ENCODE measurements at places on chromosomes 16 and 17. TPM values are rescaled to one million over a fixed set of nuclear protein-coding genes. Genes with fewer than 3 reads are reported as not detected.

GRCh38 chr17:28174352-28175046, 132.0 kb downstream of the NLK start:
- peaks cover 29% of the 10 kb centered on the region for H3K4me1 ChIP-seq
- peak overlapping the region; percentile 72 for H3K27ac ChIP-seq
- no peak overlapping the region for H3K4me3 ChIP-seq
- peak; percentile 22 for DNase-seq
- H3K27me3 ChIP-seq = no peaks in the 10 kb centered on the region
- peaks cover 15% of the 10 kb centered on the region for H3K36me3 ChIP-seq

DNA sequence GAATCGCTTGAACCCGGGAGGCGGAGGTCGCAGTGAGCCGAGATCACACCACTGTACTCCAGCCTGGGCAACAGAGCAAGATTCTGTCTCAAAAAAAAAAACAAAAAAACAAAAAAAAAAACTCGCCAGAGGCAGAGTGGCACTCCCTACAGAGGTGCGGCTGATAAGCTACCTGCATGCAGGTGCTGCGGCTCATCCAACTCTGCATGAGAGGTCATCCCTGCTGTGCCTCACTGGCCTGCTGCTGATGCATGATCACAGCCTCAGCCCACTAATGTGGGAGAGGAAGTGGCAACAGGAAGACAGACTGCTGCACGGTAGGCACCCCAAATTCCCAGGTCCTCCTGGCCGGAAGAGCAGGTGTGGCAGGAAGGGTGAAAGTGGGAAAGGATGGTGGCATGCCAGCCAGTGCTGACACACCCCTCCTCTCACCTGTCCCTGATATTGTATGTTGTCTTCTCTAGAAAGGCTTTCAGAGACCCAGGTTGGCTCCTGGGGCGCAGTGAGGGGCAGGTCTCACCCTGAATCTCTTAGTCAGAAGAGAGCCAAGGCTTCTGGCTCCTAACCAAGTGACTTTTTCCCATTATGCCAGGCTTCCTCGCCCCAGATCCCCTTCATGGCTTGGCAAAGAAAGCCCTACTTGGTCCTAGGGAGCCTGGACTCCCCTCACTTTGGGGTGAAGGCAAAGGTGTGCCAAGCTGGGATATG, 11.8 kb downstream of the NXPH3 start:
- H3K27me3 ChIP-seq = no peaks in the 10 kb centered on the region
- H3K4me3 ChIP-seq = no peak overlapping the region
- no peak overlapping the region for H3K27ac ChIP-seq
- DNase-seq = no peak

DNA sequence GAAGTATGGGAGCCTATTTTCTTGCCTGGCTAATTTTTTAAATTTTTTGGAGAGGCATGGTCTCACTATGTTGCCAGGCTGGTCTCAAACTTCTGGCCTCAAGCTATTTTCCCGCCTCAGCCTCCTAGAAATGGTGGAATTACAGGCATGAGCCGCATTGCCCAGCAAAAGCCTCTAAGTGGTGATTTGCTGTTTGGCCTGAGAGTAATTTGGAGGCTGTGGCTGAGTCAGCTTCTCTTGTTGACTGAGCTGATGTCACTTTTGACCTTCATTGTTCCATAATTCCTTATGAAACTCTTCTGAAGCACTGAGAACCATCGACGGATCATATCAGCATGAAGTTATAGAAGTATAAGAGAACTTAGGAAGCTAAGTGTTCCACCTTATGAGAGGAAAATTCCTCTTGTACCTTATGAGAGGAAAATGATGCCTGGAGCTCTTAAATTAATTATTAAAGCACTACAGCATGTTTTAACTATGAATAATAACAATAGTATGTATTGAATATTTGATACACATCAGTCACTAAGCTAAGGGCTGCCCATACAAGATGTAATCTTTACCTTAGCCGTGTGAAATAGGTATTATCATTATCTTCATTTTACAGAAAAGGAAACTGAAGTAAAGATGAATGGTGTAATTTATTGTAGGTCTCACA, 220.8 kb upstream of the MON1B start:
- peaks cover 8% of the 10 kb centered on the region for H3K27me3 ChIP-seq
- H3K36me3 ChIP-seq = no peaks in the 10 kb centered on the region
- no peak overlapping the region for H3K27ac ChIP-seq
- H3K4me1 ChIP-seq = no peaks in the 10 kb centered on the region
- DNase-seq = no peak

- H3K27me3 ChIP-seq = peaks cover 3% of the 10 kb centered on the region
- no peak for DNase-seq
- H3K36me3 ChIP-seq = no peaks in the 10 kb centered on the region
- H3K4me1 ChIP-seq = peaks cover 28% of the 10 kb centered on the region
- peak overlapping the region; percentile 38 for H3K4me3 ChIP-seq
- peak overlapping the region; percentile 81 for H3K27ac ChIP-seq
These were observed 14.3 kb upstream of the PRKAR1A start for GRCh38 chr17:68497885-68498319.

DNA sequence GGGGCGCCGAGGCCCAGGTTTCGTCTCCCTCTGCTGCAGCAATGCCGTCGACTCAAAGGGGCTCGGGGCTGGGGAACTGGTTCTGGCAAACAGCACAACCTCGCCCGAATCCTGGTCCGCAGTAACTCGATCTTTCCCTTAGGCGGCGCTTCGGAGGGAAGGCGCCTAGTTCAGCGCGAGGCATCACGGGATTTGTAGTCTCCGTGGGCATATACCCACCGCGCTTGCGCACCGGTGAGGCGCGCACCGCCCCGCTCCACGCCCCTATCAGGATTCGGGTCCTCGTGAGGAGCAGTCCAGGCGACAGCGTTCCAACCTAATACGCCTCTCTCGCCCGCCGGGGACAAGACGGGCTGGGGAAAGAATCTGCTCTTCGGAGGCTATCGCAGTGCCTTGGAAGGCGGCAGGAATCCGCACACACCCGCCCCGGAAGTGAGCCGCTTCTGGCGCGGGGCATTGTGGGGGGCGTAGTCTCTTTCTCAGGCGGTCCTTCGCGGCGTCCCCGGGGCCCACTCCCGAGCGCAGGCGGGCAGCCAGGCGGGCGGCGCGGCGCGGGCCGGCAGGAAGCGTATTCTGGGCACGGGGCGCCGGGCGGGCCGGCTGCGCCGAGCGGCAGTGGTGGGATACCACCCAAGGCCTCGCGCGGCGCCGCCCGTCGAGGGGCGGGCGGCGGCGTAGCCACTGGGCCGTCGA, at the start of gene THAP11:
THAP11 (plus strand) TSS at position 505 of the 693 bp plus-strand sequence. CDS start 235 bp downstream, outside the sequence.
- DNase-seq = peak; percentile 92
- peaks cover 29% of the 10 kb centered on the region for H3K4me1 ChIP-seq
- H3K36me3 ChIP-seq = peaks cover 16% of the 10 kb centered on the region
- H3K27me3 ChIP-seq = no peaks in the 10 kb centered on the region

DNA sequence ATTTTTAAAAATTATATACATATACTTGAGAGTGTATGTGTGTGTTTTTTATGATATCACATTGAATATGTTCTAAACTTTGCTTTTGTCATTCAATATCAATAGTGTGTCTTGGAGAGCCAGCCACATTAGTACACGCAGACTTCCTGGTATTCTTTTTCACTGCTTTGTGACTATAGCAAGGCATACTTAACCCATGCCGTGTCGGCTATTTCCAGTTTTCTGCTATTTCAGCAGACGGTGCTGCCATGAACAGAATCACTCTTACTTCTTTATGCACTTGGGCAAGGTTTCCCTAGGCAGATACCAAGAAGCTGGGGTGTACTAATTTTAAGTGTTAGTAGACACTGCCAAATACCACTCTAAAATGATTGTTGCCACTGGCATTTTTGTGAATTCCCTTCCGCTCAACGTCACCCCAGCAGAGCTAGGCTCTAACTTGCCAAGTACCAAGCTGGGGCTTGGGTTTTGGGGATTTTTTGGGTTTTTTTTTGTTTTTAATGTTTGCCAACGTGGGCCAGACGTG, 134.9 kb downstream of the SOCS1 start:
- peaks cover 73% of the 10 kb centered on the region for H3K36me3 ChIP-seq
- peaks cover 46% of the 10 kb centered on the region for H3K4me1 ChIP-seq
- no peak for DNase-seq
- H3K27me3 ChIP-seq = no peaks in the 10 kb centered on the region

DNA sequence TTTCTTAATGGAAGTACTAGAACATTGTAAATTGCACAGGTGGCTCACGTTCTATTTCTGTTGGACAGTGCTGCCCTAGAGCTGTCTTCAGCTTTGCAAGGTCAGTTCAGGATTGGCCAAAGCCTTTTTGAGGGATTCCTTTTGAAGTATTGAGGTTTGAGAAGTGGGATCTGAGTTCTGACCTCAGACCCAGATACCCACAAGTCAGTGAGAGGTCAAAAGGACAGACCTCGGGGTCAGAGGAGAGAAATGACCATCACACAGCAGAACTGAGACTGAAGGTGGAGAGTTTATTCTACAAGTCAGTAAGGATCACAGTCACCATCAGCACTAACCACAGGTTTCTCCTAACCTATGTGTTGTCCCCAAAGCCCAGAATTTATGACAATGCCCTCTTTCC, 1.7 kb downstream of the ACSM5 start:
- DNase-seq = no peak
- peaks cover 4% of the 10 kb centered on the region for H3K27me3 ChIP-seq
- H3K27ac ChIP-seq = no peak overlapping the region
- no peaks in the 10 kb centered on the region for H3K4me1 ChIP-seq
- no peaks in the 10 kb centered on the region for H3K36me3 ChIP-seq

DNA sequence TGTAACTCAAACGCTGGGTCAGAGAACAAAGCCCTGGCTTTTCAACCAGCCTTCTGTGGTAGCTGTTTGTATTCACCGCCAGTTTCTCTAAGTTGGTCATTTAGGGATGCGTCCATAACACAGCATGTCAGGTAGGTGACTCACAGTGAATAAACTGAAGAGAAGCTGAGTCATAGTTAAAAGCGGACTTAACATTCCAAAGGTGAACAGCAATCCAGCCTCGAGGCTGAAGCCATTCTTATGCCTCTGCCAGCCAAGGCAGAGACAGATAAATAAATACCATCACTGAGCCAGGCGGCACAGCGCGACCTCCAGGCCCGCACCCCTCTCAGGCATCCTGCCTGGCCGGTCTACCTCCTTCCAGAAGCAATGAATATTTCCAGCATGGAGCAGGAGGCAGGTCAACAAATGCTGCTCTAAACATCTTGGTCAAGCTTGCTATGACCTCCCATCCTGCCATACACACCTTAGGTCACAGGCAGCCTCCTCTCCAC, 12.4 kb upstream of the CACNG4 start:
- no peak overlapping the region for H3K4me3 ChIP-seq
- no peak for DNase-seq

- H3K27me3 ChIP-seq = peaks cover 19% of the 10 kb centered on the region
- H3K27ac ChIP-seq = no peak overlapping the region
- peaks cover 23% of the 10 kb centered on the region for H3K4me1 ChIP-seq
- H3K36me3 ChIP-seq = peaks cover 22% of the 10 kb centered on the region
- H3K4me3 ChIP-seq = peak overlapping the region; percentile 47
These were observed 744 bp upstream of the METRNL start for GRCh38 chr17:83078378-83079351.

GRCh38 chr16:73016488-73016830, 31.5 kb downstream of the ZFHX3 start:
- no peak overlapping the region for H3K27ac ChIP-seq
- no peaks in the 10 kb centered on the region for H3K36me3 ChIP-seq
- DNase-seq = no peak
- no peak overlapping the region for H3K4me3 ChIP-seq

DNA sequence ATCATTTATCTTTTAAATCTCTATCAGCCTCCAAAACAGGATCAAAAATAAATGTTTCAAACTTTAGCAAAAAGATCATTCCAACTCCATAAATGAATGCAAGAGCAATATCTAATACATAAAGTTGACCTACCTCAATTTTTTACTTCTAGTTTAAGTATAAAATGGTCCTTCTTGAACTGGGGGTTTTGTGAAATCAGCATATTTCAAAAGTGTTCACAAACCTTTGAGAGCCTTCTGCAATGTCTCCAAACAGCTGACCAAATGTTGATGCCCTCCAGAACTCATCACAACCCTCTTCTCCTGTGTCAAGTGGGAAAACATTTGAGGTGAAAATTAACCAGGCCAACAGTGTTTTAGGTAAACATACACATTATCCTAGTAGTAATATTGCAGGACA, 7.7 kb downstream of the MED1 start:
- peaks cover 5% of the 10 kb centered on the region for H3K4me1 ChIP-seq
- H3K27me3 ChIP-seq = no peaks in the 10 kb centered on the region
- DNase-seq = no peak
- peaks cover 66% of the 10 kb centered on the region for H3K36me3 ChIP-seq
- H3K4me3 ChIP-seq = no peak overlapping the region
- no peak overlapping the region for H3K27ac ChIP-seq

GRCh38 chr17:56943505-56944125, 17.2 kb downstream of the COIL start:
- H3K27me3 ChIP-seq = no peaks in the 10 kb centered on the region
- no peak overlapping the region for H3K27ac ChIP-seq

- H3K4me1 ChIP-seq = no peaks in the 10 kb centered on the region
- no peaks in the 10 kb centered on the region for H3K27me3 ChIP-seq
- no peaks in the 10 kb centered on the region for H3K36me3 ChIP-seq
These were observed 432.0 kb upstream of the CDH5 start for GRCh38 chr16:65934443-65934842.

DNA sequence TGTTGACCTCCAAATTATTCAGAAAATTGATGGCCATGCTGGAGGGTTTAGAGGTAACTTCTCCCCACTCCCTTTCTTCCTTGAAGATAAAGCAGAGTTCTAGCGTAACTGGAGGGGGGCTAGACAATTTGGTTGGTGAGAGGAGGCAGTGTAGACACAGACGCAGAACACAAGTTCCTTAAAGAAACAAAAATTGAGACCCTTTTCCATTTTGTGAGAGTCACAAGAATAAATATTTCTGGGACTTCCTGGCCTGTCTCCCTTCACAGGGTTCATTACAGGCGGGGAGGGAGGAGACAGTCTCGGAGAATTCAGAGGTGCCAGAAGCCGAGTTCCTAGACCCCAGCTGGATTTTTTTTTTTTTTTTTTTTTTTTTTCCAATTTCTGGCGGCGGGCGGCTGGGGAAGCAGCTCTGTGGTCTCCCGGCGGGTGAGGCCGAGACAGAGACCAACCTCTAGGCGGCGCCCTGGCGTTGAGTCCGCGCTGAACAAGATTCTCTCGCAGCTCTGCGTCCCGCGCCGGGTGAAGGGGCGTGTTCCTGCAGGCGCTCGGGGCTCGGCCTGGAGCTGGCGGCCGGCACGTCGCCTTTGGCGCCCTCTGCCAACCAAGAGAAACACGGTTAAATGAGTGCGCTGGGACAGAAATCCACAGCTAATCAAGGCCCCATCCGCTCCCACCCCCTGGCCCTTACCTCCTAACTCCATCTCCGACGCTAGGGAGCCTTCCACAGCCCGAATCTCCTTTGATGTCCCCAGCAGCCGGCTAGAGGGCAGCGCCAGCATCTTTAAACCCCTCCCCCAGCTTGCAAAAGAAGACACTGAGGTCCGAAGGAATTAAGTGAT, 10.2 kb upstream of the HOXB9 start:
- H3K27ac ChIP-seq = no peak overlapping the region
- H3K4me3 ChIP-seq = no peak overlapping the region
- peaks cover 91% of the 10 kb centered on the region for H3K27me3 ChIP-seq

SLC16A3 gene
- total RNA-seq = 187 TPM

PRSS21 gene
- total RNA-seq = 11.5 TPM

PLA2G10 gene
- total RNA-seq = not detected

MPP2 gene
- 1.4 TPM for total RNA-seq

CX3CL1 gene
- total RNA-seq = not detected

SYT17 gene
- total RNA-seq = 0.34 TPM

LAT gene
- 273 TPM for total RNA-seq

SRL gene
- not detected for total RNA-seq

TBC1D3I gene
- total RNA-seq = 1.2 TPM

GDPD3 gene
- 6.4 TPM for total RNA-seq

SOST gene
- total RNA-seq = not detected

KRT35 gene
- total RNA-seq = not detected
